Mesothelial cell of epicardium (in vitro differentiated cells): ENCODE measurements at places on chromosomes 7 and 10.

- DNase-seq: no peak
Measured at GRCh38 chr10:44986179-44986578, 7.6 kb upstream of the DEPP1 start.

DNA sequence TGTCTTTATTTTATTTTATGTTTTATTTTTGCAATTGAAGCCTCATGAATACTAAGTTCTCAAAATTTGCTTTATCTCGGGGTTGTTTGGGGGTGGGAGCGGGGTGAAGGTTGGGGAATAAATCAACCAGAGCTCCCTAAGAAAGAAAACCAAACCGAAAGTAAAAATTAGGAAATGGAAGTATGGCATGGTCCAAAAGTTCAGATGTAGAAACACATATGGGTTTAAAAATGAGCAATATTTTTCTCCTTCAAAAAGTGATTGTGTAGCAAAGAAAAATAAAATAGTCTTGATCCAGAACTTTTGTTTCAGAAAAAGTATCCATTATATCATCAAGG is 177.4 kb upstream of the PLXDC2 start:
- DNase-seq: no peak

DNA sequence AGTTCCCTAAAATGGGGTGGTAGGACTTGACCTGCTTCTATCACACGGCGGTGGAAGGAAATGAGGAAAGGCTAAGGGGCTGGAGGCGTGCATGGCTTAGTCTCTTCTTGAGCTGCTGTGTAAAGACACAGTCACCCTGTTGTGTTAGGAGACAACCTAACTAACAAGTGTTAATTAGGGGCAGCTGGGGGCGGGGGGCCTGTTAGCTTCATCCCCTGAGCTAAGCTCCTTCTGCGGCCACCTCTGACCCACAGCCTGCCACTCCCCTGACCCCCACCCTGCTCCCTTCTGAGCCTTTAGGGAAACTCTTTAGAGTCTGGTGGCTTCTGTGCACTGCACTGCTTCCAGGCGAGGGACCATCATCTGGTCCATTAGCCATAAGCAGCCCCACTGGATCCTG is 28.0 kb downstream of the COL17A1 start:
- DNase-seq: no peak

DNA sequence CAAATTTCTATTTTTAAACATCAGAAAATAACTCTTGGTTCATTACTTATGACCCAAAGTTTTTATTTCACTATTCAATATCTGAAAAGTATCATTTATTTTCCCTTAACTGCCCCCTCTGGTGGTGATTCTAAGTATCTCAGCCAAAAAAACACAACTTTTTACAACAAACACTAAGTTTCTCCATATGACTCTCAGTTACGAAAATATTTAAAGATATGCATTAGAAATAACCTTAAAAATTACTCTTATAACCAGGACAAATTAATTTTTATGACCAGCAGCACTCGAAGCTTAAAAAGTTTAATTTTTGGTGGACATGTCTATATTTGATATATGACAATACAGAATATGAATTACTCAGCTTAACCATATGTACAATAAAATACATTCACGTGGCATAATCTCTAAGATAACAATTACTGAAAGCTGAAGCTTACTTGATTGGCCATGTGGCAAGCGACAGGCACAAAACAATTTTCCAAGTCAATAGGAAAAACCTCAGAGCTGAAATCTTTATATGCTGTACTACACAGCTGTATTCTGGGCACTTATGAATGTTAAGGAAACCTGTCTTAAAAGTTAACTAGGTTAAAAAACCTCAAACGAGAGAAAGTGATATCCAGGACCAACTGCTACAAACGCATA is 2.3 kb downstream of the HNRNPA2B1 start:
- DNase-seq: no peak

DNA sequence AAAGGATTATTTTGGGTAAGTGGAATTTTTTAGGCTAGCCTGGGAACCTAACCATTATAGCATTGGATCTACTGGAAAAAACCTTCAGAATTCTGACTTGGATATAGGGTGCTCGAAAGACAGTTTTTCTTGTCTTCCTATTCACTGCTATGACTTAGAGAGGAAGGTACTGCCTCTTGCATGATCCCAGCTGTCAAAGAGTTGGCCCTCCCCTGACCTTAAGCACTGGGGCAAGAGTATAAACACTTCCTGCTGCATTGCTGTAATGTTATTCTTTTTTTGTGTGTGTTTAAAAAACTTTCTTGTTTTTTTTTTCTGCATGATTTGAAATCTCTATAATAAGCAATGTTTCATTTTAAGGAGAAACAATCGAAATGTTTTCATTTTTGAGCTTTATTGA is 113.0 kb downstream of the LRMDA start:
- DNase-seq: no peak

- no peak for DNase-seq
Measured at GRCh38 chr7:133957845-133958244, 169.3 kb upstream of the LRGUK start.
